ENCODE measurements at places on chromosomes 5 and 9.

DNA sequence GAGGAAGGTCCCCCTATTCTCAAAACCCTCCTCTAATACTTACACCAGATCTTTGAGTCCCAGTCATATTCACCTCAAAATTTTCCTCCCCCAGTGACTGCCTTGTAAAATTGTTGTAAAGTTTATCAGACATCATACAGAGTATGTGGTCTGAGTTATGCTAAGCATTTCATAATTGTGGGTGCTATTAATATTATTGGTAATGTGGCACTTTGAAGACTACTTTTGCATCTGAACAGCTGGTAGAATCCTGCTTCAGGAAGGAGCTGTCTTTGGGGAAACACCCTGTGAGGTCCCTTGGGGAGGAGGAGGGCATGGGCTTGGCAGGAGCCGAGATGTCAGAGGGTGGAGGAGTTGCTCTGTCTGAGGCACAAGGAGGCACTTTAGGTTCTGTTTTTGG is 164.9 kb upstream of the ZNF618 start:
- DNase-seq: no peak

- DNase-seq: no peak
Observed at GRCh38 chr5:110371725-110372041, 354.8 kb downstream of the TMEM232 start.

DNA sequence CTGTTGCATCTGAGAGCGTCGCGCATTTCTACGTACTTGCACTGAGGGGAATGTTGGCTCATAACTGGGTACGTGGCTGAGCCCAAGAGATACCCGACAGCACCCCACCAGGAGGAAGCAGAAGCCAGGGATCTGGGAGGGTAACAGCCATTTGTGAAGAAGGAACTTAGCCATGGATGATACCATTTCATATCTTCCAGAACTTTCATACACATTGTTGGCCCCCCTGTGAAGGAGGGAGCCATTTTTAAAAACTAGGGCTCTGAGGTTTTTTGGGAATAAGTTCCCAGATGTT is 101.4 kb upstream of the SLC44A1 start:
- DNase-seq: no peak

- DNase-seq: no peak
Observed at GRCh38 chr9:135963938-135964337, 2.8 kb upstream of the UBAC1 start.
